ENCODE measurements at places on chromosomes 16 and 17.

- DNase-seq, result no peak
Observed at GRCh38 chr16:78128913-78129312, 29.5 kb downstream of the WWOX start.

- no peak for DNase-seq
Observed at GRCh38 chr17:65055280-65055707, 1.2 kb downstream of the GNA13 start.

DNA sequence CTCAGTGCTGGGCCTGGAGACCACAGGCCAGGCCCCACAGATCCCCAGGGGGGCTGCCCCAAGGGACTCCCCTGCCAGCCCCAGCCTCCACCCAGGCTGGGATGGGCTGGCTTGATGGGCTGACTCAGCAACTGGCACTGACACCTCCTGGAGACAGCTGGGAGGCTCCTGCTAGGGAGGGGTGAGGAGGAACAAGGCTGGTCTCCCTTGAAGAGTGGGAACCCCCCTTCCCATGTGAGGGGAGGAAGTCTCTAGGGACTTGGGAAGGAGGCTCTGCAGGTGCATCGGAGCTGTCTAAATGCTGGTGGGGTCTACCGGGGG lies 10.4 kb downstream of the NHERF1 start:
- DNase-seq, result no peak

GRCh38 chr17:77312061-77312701 lies 171.4 kb downstream of the SEC14L1 start:
- no peak for DNase-seq

- no peak for DNase-seq
Observed at GRCh38 chr16:14437426-14437825, 192.6 kb downstream of the PARN start.

DNA sequence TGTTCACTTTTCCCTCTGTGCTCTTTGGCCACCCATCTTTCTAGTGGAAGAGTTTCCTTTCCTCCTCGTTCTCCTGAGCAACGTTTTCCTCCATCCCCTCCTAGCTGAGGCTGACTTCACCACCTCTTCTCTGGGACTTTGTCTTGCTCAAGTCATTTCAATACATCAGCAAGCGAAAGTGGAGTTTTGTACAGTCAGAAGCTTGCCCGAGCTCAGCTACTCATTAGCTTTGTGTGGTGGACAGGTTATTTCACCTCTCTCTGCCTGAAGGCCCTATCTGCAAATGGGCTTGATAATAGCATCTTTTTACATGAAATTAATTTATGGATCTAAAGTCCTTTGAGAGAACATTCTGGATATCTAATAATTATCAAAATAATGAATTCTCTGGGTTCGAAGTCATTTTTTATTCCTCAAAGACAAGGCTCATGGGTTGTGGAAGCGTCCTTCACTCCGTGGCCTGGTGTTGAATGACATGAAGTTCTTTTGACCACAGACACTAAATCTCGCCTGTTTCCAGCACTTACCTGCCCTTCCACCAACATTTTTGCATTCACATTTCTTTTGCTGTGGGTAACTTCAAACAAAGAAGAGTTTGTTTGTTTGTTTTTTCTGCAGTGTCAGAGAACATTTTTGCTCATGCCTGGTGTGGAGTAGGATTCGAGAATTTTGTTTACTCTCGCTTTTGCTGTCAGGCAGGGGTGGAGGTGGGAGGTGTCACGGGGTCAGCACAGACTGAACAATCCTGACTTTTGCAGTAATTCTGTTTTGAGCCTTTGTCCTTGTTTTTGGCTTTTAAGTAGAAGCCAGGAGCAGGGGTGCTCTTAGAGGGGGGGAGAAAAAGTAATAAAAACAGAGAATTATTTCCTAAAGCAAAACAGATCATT lies 155.0 kb upstream of the CACNG5 start:
- no peak for DNase-seq
